ENCODE measurements at places on chromosomes 7 and 10.

GRCh38 chr10:10293481-10293951 lies 724.2 kb upstream of the CELF2 start:
- DNase-seq = no peak

DNA sequence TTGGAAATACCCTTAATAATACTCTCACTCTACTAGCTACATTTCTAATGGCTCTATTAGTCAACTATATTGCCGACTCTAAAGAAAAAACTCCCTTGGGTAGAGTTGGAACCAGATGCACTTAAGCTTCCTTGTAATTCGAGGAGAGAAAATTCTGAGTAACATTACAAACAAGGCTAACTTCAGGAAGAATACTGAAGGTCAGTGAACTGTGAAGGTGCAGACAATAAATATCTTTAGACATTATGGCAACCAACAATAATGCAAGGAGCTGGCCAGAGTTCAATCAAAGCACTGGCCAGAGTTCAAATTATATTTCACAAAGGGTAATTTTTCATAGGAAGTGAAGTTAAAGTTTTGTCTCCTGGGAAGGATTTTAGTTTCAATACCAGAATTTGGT lies 40.7 kb upstream of the MRLN start:
- no peak for DNase-seq

DNA sequence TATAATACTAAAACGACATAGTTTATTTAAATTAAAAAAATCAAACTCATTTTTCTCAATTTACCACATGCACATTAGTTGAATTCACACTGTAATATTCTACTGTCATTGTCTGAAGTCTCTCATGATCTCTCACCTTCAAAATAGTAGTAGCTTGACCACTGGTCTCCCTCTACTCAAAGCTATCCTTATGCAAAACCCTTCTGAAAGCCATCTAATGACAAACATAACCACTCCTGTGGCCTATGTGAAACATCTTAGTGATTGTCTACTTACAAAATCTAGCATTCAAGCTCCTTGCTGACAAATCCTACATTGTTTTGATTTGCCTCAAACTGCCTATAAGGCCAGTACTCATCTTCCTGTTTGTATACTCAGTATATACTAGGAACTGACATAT lies 606.0 kb upstream of the GHITM start:
- no peak for DNase-seq

DNA sequence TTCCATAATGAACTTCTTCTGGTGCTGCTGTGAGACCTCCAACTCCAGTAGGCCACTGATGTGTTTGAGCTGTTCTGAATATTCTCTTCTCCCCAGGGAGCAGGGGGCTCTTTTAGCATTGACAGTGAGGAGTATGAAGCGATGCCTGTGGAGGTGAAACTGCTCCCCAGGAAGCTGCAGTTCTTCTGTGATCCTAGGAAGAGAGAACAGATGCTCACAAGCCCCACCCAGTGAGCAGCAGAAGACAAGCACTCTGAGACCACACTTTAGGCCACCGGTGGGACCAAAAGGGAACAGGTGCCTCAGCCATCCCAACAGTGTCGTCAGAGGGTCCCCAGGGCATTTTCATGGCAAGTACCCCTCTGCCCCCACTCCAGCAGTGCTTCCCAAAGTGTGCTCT lies 49.3 kb downstream of the DENND11 start:
- DNase-seq = no peak

- no peak for DNase-seq
Measured at GRCh38 chr7:113561446-113561845, 357.4 kb downstream of the PPP1R3A start.

GRCh38 chr7:81327468-81328266 lies 408.8 kb upstream of the SEMA3C start:
- no peak for DNase-seq

GRCh38 chr10:34281661-34282582 lies 533.2 kb downstream of the PARD3 start:
- DNase-seq = no peak

GRCh38 chr10:5971315-5971832 lies 6.0 kb downstream of the IL15RA start:
- no peak for DNase-seq

GRCh38 chr7:25580141-25580540 lies 351.9 kb upstream of the NPVF start:
- DNase-seq = no peak

DNA sequence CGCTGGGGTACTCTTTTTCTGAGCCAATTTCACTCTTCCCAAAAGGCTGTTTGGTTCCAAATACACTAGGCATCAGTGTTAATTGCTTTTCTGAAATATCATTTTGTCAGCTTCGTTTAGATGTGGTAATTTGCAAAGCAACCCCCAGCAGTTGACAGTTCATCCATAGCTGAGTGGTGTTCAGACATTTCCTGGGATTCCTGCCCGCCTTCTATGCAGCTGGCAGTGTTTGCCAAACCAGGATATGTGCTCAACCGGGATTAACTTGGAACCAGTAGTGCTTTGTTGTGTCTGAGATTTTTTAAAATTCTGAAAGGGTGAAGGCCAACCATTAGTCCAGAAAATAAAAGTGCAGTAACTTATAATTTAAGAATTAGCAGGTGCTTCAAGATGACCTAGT lies 25.2 kb upstream of the MKLN1 start:
- no peak for DNase-seq

DNA sequence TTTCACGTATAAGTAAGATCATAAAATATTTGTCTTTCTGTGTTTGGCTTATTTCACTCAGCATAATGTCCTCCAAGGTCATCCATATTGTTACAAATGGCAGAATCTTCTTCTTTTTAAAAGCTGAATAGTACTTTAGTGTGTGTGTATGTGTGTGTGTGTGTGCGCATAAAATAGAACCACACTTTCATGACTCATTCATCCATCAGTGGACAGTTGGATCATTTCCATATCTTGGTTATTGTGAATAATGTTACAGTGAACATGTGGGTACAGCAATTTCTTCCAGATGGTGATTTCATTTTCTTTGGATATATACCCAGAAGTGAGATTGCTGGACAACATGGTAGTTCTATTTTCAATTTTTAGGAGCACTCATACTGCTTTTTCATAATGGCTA lies 622.4 kb downstream of the NRG3 start:
- no peak for DNase-seq

DNA sequence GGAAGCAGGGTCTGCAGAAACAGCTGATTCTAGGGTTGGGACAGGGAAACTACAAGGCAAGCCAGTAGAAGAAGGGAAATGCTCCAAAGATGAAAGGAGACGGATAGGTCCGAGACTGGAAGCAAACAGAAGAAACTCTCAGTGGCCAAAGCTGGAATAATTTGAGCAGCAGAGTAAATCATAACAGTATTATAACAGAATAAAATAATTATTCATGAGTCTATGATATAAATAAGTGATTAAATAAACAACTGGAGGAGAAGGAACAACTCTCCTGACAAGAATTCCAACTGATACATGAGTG lies 27.6 kb downstream of the EZH2 start:
- no peak for DNase-seq

DNA sequence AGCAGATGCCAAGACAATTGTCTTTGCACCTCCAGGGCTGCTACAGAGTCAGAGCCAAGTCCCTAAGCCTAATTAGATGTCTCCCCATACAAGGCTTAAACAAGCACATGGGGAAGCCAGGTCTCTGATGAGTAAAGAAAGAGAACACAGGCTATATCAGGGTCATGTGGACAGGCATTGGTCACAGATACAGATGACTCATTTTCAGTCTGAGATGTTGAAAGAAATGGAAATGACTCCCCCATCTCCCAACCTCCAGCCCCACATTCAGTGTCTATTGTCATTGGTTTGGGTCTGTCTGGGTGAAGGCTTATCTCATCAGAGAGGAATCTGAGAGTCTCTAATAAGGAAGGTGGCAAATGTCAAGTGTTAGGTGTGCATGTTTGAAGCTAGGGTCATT lies 290.1 kb upstream of the KIAA1217 start:
- DNase-seq = no peak

DNA sequence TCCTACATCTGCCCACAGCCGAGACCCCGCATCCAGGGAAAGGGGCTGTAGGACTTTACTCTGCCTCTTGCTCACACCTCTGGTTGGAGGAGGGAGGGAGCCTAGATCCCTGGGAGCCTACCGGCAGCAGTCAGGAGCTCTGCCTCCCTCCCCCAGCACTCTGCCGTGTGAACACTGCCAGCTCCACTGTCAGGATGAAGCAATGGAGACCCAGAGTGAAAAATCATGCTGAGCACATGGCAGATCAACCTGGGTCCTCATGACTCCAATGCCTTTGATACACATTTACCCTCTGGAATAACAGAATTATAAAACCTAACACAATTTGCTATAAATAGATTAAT lies 477.7 kb downstream of the TNS3 start:
- DNase-seq = no peak

- no peak for DNase-seq
Measured at GRCh38 chr10:75261813-75262705, 26.3 kb upstream of the COMTD1 start.

DNA sequence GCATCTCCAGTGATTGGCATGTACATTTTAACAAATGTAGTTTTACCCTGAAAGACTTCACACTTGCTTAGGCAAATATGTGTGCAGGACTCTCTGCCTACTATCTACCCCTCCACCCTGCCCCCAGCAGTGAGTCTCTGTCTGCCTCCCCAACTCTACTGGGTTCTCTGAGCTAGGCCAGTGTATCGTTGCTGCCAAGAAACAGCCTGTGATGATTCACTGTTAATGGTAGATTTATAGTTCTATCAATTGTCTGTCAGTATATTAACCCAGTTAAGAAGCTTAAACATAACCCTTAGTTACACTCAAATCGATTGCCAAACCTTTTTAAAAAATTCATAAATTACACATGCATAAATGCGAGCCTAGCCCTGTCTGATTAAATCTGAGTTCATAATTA lies 137.0 kb downstream of the SND1 start:
- no peak for DNase-seq

DNA sequence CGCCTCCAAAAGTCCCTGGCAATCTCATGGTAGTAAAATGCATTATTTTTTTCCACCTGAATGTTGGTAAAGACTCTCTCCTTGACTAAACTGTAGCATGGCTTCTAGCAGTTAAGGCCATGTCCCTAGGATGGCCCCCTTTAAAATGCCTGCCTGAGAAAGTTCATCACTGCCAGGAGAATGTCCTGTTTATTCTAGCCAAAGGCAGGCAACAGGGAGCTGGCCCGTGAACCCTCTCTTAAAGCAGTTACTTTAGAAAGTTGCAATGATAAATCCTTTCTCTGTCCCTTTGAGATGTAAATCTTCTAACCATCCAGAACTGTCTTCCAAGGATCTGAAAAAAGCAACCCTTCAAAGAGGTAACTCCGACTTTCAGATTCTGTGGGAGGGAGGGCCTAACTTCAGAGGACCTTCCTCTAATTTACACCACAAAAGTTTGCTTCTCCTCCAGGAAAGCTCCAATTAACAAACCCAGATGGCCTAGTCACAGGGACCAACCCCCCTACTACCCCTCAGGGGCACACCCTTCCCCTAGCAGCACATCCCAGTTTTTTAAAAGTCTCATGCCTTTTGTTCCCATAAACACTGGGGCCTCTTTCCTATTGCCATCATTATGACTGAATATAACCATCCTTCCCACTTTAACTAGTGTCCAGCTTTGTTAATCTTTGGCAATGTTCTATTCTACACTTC lies 5.5 kb downstream of the DNTT start:
- DNase-seq = no peak

GRCh38 chr10:43377424-43377883 lies 6.0 kb downstream of the FXYD4 start:
- DNase-seq = no peak

DNA sequence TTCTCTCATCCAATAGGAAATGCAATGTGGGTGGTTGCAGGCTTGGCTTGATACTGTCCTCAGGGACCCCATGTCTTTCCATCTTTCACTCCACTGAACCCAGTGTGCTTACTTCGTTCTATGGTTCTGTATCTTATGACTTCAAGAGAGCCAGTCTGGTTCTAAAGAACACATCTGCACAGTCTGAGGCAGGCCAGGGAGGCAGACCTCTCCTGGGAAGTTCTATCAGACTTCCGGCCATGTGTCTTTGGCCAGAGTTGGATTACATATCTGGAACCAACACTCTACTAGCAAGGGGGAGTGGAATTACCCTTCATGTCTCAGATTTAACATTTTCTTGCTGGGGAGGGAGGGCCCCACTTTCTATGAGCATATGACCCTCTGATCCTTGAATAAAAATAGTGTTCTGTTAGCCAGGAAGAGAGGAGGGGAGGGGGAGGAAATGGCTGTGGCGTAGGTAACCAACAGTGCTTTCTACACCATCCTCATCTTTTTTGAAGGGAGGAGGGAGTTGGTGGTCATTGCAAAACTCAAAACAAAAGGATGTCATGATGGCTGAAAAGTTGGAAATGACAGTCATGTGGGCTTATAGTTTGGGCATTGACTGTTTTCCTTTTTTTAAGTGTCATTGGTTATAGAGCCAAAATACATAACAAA lies 370.2 kb downstream of the GATA3 start:
- no peak for DNase-seq

GRCh38 chr10:15223174-15223573 lies 54.7 kb upstream of the NMT2 start:
- no peak for DNase-seq

DNA sequence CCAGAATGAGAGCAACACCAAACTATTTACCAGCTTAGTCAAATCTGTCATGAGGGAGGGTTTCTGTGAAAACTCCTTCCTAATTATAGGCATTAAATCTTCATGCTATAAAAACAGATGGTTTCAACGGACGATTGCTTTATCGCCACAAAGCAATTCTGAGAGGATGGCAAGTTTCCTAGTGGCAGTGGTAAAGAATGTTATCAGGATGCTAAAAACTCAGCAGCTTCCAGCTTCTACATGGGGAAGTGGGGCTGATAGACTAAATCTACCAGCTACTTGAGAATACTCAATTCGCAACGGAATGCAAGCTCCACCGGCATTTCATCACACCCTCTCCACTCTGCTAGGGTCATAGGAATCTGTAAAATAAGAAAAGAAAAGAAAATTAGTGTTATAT lies 41.8 kb downstream of the JCAD start:
- no peak for DNase-seq

DNA sequence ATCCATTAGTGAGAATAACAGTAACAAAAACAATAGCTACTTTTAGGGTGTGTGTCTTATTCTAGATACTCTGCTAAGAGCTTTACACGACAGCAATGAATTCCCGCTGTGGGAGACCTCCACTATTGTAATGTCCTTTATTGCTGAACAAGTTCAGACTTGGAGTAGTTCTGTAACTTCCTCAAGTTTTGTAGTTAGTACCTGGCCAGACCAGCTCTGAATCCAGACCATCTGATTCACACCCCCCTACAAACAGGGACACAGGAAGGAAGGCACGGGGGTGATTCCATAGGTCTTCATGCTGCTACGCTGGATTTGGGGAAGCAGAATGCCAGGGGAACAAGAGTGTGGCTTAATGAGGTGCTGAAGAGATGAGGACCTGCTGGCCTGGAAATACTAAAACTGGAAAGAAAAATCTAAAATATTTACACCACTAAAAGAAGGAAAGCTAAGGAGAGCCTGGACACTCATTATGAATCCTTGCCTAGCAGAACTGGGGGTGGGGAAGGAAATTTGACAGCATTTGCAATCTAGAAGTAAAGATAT lies 194.6 kb upstream of the TMEM72 start:
- no peak for DNase-seq

Data from hypothalamus (tissue), 51 donors.